ENCODE measurements at places on chromosomes 1 and 21.

- DNase-seq: no peak
Measured at GRCh38 chr1:183075861-183076260, 52.6 kb downstream of the LAMC1 start.

- DNase-seq: no peak
Measured at GRCh38 chr1:81876901-81877733, 76.4 kb downstream of the ADGRL2 start.

DNA sequence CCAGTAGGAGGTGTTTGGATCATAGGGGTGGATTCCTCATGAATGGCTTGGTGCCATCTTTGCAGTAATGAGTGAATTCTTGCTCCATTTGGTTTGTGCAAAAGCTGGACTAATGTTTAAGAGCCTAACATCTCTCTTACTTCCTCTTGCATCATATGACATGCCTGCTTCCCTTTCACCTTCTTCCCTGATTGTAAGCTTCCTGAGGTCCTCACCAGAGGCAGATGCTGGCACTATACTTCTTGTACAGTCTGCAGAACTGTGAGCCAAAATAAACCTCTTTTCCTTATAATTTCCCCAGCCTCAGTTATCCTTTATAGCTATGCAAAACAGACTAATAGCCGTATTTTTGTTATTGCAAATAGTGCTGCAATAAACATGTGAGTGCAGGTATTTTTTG is 8.1 kb downstream of the PRSS38 start:
- no peak for DNase-seq

DNA sequence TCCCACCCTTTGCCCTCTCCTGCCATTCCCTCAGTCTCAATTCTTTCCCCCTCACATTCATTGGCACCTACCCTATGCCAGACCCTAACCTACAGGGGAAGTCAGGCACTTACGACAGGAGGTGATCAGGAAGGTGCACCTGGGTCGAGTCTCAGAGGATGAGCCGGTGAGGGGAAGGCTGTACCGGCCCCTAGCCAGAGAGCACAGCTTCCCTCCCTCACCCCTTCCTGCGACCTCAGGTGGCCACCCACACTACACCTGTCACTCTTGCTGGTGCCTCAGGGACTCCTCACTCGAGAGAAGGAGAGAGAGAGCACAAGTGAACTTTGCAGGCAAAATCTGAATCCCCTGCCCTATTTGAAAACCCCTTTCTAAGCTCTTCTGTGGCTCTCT is 1.7 kb upstream of the MYOM3 start:
- DNase-seq: no peak

- DNase-seq: no peak
Measured at GRCh38 chr1:240282061-240282830, 190.6 kb downstream of the FMN2 start.

GRCh38 chr1:91877574-91878208 is 8.3 kb downstream of the TGFBR3 start:
- DNase-seq: no peak

DNA sequence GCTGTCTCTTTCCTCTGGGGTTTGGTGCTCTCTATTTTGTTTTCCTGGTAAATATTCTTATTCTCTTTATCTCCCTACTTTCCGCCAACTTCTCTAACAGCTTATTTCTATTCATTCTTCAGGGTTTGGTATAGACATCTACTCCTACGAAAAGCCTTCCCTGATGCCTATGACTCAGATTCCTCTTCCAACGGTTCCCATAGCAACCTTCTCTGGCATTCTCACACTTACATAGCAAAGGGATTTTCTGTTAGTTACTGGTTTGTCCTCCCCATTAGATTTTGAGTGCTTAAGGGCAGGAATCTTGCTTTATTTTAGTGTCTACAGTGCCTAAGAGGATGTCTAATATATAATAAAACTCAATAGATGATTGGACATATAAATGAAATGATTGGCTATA is 407.6 kb upstream of the DEPDC1 start:
- DNase-seq: no peak

DNA sequence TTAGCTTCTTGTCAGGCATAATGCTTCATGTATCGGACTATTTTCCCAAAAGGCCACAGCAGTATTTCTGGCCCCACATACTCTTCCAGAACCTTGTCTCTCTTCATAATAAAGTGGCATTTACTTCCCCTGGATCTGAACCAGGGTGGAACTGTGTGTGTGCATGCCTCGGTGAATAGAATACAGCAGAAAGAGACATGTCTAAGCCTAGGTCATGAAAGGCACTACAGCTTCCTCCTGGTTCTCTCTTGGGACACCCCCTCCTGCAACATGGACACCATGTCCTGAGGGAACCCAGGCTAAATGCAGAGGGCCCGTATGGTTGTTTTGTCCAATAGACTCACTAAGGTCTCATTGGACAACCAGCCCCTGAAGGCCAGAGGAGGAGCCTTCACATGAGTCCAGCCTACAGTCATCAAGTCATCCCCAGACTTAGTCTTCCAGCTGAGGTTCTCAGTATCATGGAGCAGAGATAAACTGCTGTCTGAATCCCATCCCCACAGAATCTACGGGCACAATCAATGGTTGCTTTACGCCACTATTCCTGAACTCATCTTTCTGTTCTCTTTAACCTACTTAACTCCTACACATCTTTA is 35.0 kb downstream of the USP24 start:
- DNase-seq: no peak

- no peak for DNase-seq
Measured at GRCh38 chr1:172286629-172287076, 133.8 kb upstream of the C1orf105 start.

All from type B pancreatic cell (in vitro differentiated cells).